Kasumi-1 (cell line): ENCODE measurements at places on chromosomes 4 and X.

GRCh38 chrX:140711894-140712293 is 2.3 kb downstream of the LINC00632 start:
- no peak for DNase-seq

- DNase-seq, result no peak
Measured at GRCh38 chr4:140523370-140523856, 555 bp upstream of the ELMOD2 start.

GRCh38 chrX:55111578-55112254 is 22.9 kb downstream of the PAGE2 start:
- DNase-seq, result no peak

DNA sequence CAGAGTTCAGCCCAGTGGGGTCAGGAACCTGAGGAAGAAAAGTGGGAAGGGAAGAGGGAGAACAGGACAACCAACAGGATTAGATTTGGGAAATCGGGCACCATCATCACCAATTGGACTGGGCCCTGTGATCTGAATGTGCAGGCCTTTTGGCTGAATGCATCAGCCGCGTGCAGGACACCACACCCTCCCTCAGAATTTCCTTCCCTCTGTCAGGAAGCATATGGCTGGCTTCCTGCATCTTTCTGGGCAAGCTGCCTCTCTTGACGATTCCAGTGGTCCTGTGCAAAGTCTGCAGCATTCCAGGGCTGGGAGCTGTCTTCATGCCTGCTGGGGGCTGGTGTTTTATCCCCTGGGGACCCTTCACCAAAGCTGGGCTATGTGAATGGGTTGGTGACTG is 16.4 kb downstream of the MAGEA4 start:
- no peak for DNase-seq

DNA sequence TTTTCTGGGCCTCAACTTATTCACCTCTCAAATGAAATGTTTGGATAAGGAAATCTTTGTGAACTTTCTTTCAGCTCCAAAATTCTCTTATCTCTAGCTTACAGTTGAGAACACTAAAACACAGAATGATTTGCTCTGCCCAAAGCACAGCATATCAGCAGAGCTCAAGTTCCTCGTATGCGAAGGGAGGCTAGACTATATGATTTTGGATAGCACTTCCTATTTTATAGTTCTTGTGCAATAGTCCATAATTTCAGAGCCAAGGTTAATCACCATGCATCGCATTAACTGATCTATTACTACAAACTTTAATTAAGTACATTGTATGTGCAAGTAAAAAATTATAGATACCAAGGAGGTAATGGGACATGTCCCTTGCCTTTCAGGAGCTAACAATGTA is 27.0 kb upstream of the KLHL13 start:
- no peak for DNase-seq

DNA sequence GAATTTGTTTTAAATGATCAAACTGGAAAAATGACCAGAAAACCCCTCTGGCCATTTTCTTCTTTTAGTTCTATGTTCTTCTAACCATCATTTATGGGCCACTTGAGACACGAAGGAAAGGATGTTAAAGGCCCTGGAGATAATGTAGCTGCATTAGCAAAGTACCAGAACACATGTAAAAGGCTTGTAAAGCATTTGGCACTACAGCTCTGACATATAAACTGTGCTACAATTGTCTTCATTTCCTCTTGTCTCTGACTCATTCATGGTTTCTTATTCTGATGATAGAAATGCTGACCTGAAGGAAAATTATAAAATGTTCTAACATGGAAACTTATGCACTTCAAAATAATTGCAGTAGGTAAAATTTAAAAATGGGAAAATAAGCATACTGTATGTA is 388.7 kb downstream of the FAT4 start:
- DNase-seq, result no peak

GRCh38 chr4:42416017-42416416 is 18.7 kb downstream of the SHISA3 start:
- DNase-seq, result no peak

GRCh38 chr4:38069271-38069760 is 109.1 kb downstream of the PTTG2 start:
- no peak for DNase-seq

DNA sequence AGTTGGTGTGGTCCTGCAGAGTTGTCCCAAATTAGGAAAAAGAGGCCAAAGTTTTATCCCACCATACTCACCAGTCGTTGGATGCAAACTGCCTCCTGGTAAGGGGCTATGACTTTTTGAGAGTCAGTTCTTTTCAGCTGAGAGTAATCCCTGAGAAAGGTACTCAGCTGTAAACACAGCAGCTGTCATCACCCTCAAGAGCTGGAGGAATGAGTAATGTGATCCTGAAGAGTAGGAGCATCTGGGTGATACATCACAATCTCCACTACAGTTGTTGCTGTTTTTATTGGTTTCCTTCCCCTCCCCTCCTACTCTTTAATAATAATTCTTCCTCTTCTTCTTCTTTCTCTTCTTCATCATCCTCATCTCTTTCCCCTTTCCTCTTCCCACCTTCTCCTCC is 5.7 kb downstream of the MAGEE1 start:
- DNase-seq, result no peak

- DNase-seq, result no peak
Measured at GRCh38 chrX:153909024-153909979, 4.8 kb downstream of the AVPR2 start.

DNA sequence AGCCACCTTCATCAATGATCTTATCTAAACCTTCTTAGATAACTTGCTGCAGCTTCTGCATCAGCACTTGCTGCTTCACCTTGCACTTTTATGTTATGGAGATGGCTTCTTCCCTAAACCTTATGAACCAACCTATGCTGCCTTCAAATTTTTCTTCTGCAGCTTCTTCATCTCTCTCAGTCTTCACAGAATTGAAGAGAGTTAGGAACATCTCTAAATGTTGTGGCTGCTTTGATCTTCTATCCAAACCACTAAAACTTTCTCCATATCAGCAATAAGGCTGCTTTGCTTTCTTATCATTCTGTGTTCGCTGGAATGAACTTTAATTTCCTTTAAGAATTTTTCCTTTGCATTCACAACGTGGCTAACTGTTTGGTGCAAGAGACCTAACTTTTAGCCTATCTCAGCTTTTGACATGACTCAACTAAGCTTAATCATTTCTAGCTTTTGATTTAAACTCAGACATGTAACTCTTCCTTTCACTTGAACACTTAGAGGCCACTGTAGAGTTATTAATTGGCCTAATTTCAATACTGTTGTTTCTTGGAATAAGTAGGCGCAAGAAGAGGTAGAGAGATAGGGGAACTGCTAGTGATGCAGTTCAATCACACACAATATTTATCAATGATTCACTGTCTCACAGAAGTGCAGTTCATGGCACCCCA is 36.1 kb upstream of the CORIN start:
- DNase-seq, result no peak
